ENCODE measurements at places on chromosomes 6 and 20.
A peak's percentile ranks its signal among the peaks of the same experiment; 100 is the strongest.

DNA sequence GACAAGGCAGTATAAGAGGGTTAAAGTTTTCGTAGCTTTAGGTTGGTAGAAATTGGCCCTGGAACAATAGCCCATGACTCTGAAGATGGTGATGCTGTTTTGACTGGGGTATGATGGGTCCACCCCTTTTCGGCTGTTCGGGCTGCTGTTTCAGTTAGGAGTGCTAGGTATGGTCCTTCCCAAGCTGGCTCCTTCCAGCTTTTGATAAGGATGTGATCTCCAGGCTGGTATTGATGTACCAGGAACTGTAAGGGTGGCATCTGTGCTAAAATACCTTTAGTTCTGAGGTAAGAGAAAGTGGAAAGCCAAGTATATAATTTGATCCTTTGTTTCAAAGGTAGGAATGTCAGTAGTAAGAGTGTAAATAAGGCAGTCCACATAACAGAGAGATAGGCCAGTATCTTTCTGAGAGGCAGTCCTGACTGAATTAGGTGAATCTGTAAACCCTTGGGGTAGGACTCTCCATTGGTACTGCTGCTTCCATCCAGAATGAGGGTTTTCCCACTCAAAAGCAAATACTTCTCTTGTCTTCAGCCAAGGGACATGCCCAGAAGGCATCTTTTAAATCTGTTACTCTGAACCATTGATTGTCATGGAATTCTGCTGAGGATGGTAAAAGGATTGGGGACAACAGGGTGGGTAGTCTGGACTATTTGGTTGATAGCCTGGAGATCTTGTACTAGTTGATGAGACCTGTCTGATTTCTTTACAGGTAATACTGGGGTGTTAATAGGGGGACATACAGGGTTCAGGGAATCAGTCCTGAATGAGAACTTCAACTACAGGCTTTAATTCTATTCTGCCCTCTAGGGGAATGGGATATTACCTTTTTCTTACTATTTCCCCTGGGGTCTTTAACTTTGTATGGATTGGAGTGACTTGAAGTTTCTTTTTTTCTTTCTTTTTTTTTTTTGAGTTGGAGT lies 6.1 kb upstream of the ZNFX1 start:
- no peak for DNase-seq

DNA sequence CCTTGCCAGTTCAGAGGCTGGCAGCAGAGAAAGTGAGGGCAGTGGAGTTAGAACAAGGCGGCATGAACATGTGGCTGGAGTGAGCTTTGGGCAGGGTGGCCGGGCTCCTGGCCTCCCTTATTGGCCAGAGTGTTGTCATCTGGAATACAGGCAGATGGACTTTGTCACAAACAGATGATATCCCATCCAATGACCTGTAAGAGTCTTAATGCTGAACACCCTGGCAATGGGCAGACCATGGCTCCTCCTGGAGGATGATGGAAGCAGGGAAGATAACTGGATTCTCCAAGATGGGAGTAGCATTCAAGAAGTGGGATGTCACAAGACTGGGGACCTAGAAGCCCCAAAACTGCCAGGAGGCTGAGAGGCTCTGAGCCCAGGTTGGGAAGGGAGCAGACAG lies 242.1 kb downstream of the MAFB start:
- peak; percentile 74 for DNase-seq

GRCh38 chr20:3654326-3655130 lies 8.7 kb downstream of the GFRA4 start:
- DNase-seq = no peak

DNA sequence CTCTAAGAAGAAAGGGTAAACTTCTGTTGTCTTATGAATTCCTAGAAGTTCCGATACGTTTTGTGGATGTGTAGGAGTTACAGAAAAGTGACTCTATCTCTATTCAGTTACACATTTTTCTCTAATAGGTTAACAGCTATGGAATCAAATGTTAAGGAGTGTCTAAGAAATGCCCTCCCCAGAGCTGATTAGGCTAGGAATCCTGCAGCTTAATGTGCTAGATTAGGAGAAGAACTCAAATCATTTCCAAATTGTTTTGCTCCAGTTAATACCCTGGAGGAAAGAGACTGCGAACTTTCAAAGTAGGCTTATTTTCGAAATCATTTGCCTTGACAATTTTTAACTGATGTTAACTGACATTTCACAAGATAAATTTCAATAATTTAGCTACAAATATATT lies 51.9 kb downstream of the IBTK start:
- no peak for DNase-seq

DNA sequence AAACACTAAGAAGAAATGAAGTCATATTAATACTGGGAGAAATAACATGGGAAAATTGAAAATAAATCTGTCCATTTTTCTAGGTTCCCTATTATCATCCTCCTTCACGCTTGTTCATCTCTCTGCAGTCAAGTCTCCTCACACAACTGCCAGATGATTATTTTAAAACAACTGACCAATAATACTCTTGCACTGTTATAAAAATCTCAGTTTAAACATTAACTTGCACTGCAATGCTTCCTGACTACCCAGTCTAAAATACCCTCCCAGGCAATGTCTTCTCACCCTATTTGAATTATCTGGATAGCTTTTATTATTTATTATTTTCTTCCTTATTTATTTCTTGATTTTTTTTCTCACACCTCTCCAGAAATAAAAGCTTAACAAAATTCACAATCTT lies 5.7 kb downstream of the EYS start:
- no peak for DNase-seq

DNA sequence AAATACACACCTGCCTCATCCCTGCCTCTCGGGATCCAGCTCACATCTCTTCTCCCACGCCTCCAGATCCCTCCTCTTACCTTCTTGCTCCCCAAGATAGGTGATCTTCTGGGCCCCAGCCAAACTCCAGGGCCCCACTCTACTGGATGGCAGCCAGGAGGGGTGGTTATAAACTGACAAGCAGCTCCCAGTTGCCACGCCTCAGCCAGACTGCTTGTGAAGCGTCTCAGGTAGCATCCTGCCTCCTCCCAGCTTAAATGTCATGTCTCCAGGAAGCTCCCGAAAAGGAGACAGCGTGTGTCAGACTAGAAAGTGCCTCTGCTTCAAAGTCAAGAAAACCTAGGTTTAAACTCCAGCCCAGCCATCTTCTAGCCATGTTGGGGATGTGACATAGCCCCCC lies 114.1 kb downstream of the LRFN2 start:
- DNase-seq = no peak

All from right lung (tissue), 10 donors.